ENCODE measurements at places on chromosomes 6 and 20. TPM values are rescaled to one million over a fixed set of nuclear protein-coding genes. Genes with fewer than 3 reads are reported as not detected.

The PDCD2 gene
- total RNA-seq, result 74.0 TPM

The RALY gene
- 233 TPM for total RNA-seq

The SLC22A23 gene
- total RNA-seq, result 0.24 TPM

The NKAIN4 gene
- not detected for total RNA-seq

The TOMM6 gene
- 218 TPM for total RNA-seq

The ANKRD6 gene
- total RNA-seq, result 9.1 TPM

The GTSF1L gene
- not detected for total RNA-seq

The ADTRP gene
- total RNA-seq, result 0.63 TPM

The MPIG6B gene
- total RNA-seq, result 0.71 TPM

The VGLL2 gene
- total RNA-seq, result not detected

The HCK gene
- total RNA-seq, result not detected

The AGER gene
- total RNA-seq, result 27.8 TPM

The CRYBG1 gene
- total RNA-seq, result 36.8 TPM

The IPCEF1 gene
- 22.6 TPM for total RNA-seq

The IL17A gene
- not detected for total RNA-seq

The RALGAPA2 gene
- total RNA-seq, result 21.8 TPM

The RIPOR3 gene
- total RNA-seq, result not detected

The F13A1 gene
- not detected for total RNA-seq

The ANKRD66 gene
- not detected for total RNA-seq

The NKX2-4 gene
- not detected for total RNA-seq

The PKIB gene
- 0.44 TPM for total RNA-seq

The BMP7 gene
- total RNA-seq, result not detected

The WFDC12 gene
- total RNA-seq, result not detected

The TGM3 gene
- total RNA-seq, result not detected

The SUPT3H gene
- 6.4 TPM for total RNA-seq

The PARD6B gene
- 6.0 TPM for total RNA-seq

The PRIM2 gene
- total RNA-seq, result 46.5 TPM
